ENCODE measurements at places on chromosomes 12 and 14.

DNA sequence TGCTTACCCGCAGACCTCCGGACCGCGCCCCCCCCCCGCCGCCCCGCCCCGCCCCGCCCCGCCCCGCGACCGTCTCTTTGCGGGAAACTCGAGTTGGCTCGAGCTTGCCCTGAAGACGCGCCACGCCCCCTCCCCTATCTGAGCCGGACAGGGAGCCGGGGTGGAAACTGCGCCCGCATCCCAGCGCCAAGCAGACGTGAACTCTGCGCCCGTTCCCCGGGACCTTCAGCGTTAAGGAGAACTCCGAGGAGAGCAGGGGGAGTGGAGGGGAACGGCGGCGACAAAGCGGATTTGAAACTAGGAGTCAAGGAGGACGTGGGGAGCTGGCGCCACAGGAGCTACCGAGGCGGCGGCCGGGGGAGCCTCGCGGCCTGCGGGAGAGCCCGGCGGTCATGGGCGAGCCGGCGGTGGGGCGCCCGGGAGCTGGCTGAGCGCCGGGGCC lies at the start of gene KCNK13:
KCNK13 (plus strand) TSS at position 310 of the 442 bp plus-strand sequence. CDS start 212 bp downstream, outside the sequence.
- DNase-seq: no peak

DNA sequence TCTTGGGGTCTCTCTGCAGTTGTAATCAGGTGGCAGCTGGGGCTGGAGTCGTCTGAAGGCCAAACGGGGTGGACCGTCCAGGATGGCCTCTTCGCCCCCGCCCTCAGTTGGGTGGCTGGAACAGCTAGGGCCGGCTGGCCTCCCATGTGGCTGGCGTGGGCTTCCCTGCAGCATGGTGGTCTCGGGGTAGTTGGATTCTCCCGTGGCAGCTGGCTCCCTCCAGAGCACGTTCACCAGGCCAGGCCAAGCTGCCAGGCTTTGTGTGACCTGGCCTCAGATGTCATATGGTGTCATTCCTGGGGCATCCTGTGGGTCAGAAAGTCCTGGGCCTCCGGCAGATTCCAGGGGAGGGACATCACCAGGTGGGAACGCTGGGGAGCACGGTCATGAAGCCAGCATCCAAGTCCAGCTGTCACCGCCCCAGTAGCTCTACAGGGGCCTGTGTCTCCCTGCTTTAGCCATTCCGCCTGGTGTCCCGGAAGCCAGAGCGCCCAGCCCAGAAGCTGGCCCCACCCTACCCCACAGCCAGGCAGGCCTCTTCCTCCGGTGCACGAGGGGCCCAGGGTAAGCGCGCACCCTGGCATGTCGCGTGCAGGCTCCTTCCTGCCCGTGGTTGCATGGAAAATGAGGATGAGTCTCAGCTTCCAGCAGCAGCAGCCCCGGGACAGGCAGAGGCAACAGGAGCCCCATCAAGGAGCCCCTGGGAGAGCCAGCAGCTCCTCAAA lies 1.3 kb upstream of the NUDT14 start:
- DNase-seq: no peak

- no peak for DNase-seq
Observed at GRCh38 chr12:83016218-83016835, 329.6 kb downstream of the TMTC2 start.

DNA sequence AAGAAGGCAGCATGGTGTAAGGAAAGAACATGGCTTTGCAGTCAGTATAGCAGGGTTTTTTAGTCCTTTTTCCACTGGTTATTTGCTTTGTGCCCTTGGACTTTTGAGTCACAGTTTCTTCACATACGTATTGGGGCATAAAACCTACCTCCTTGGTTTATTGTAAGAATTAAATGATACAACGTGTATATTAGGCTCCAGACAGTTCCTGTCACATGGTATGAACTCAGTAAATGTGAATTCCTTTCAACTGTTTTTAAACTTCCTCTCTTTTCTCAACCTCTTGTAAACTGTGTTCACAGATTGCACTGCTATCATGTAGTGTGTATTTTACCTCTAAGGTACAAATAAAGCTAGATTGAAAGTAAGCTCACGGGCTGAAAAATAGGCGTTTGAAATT lies 29.5 kb downstream of the MSRB3 start:
- no peak for DNase-seq

DNA sequence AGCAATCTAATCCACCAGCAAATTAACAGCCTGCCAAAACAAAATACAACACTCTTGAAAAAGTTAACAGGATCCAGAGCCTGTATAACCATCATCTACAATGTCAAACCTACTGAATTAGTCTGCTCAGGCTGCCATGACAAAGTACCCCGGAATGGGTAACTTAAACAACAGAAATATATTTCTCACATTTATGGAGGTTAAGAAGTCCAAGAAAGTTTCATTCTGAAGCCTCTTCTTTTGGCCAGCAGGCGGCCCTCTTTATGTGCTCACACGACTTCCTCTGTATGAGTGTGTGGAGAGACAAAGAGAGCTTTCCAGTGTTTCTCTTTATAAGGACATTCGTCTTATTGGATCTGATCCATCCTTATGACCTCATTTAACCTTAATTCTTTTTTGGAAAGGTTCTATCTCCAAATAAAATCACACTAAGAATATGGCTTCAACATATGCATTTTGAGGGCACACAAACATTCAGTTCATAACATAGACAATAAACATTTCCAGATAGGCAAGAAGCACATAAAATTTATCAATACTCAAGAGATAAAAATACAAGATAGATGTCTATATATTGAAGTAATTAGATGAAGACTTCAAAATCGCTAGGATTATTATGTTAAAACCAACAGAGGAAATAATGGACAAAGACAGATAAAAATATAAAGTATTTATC lies 5.9 kb upstream of the RERG start:
- DNase-seq: no peak

GRCh38 chr12:8648576-8649205 lies 13.9 kb downstream of the MFAP5 start:
- DNase-seq: no peak

DNA sequence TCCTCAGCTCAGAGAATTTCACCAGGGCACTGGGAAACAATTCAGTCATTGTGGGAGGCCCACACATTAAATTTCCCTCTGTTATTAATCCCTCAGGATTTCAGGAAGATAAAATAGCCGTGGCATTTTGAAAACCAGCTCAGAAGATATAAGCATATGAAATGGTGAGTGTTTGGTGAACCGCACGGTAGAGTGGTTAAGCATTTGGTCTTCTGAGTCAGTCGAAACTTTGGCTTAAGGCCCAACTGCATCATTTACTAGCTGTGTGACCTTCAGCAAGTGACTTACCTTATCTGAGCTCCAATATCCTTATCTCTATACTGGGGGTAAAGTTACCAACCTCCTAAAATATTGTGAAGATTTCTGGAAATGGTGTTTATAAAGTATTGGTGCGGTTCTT lies 5.2 kb upstream of the VRK1 start:
- DNase-seq: no peak

DNA sequence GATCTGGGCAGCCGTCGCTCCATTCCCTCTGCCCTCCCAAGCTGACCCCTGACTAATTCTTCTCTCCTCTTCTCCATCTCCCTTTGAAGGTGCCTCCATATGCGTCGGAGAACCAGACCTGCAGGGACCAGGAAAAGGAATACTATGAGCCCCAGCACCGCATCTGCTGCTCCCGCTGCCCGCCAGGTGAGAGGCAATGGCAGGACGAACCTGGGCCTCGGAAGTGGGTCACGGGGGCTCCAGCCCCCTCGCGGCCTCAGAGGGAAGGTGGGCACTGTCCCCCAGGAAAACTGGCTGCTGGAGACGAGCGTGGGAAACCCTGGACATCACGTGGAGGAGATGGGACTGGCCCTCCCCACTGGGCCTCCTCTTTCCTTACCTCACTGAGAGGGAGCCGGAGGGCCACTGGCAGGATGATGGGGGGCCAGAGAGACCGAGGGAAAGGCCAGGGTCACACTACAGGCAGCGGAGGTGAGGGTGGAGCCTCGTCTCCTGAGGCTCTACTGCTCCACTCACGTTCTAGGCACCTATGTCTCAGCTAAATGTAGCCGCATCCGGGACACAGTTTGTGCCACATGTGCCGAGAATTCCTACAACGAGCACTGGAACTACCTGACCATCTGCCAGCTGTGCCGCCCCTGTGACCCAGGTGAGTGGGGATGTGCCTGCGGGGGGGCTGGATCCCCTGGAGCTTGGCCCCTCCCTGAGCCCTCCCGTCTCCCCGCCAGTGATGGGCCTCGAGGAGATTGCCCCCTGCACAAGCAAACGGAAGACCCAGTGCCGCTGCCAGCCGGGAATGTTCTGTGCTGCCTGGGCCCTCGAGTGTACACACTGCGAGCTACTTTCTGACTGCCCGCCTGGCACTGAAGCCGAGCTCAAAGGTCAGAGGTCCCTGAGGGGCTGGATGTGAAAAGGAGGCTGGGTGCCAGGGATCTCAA lies 806 bp downstream of the LTBR start:
- DNase-seq: no peak

GRCh38 chr12:47190271-47190750 lies 110.6 kb upstream of the AMIGO2 start:
- no peak for DNase-seq

- DNase-seq: no peak
Observed at GRCh38 chr12:113420996-113421595, 1.1 kb upstream of the SDSL start.

DNA sequence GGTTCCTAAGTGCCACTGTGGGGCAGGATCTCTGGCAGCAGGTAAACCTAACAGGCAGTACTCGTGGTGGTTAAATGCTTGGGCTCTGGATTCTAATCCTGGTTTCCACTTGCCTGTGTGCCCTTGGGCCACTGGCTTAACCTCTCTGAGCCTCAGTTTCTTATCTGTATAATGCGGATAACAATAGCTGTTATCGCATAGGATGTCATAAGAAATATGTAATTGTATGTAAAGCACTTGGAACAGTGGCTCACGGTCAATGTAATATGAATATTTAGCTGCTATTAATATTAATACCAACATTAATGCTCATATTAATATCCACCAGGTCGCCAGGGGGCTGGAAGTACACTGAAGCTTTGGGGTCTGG lies 16.8 kb downstream of the FOXN4 start:
- no peak for DNase-seq

GRCh38 chr14:99725774-99726537 lies 41.9 kb downstream of the CYP46A1 start:
- DNase-seq: no peak

- no peak for DNase-seq
Observed at GRCh38 chr12:118259079-118259478, 113.6 kb downstream of the TAOK3 start.

- DNase-seq: no peak
Observed at GRCh38 chr14:84891404-84891803, 638.5 kb upstream of the FLRT2 start.

DNA sequence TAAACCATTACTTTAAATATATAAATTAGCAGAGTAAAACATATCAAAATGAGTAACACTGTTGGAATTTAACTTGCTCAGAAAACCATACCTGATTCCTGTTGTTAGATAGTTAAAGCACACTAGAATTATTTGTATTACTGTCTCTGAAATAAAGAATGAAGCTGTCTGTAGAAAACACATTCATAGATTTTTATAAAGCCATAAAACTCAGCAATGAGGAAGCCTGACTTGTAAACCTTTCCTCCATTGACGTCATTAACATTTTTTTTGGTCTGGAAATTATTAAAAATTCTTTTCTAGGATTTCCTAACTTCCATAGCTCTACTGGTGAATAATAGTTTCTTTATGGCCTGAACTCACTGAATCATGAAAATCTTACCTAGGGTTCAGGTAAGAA lies 147.6 kb downstream of the BRMS1L start:
- DNase-seq: no peak

DNA sequence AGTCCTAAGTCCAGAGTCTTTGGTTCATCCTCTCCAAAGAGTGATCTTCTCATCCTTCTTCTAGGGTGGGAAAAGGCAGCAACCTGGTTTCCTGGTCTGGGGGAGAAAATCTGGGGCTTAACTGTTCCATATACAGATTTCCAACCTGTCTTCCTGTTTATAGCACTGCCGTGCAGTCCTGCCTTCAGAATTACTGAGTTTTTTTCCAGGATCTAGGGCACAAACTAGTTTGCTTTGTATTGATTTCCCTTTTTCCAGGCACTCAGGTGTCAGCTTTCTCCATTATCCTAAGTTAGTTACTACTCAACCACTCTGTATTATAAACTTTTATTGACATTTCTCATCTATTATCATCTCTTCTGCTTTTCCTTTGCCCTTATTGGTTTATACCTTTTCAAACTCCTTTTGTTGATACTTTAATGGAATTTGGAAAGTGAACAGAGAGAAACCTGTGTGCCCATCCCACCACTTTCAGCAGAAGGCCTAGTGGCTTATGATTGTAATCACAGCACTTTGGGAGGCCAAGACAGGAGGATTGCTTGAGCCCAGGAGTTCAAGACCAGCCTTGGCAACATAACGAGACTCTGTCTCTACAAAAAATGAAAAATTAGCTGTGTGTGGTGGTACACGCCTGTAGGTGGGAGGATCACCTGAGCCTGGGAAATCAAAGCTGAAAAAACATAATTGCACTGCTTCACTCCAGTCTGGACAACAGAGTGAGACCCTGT lies 4.1 kb upstream of the LYZ start:
- no peak for DNase-seq

DNA sequence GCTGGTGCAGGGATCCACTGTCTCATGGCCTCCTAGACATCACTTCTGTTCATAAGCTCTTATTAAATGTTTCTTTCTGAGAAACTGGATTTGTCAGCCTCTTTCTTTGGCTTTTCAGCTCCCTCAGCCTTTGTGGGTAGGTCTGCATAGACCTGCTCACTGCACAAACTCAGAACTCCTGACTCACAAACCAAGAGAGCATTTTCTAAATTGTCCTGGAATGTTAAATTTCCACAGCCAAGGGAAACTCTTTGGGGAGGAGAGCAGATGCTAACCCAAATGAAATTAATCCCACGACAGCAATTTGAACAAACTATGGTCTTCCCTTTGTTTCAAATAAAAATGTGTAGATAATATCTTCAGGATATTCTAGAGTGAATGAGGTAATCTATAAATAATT lies 19.5 kb upstream of the CERS5 start:
- DNase-seq: no peak

DNA sequence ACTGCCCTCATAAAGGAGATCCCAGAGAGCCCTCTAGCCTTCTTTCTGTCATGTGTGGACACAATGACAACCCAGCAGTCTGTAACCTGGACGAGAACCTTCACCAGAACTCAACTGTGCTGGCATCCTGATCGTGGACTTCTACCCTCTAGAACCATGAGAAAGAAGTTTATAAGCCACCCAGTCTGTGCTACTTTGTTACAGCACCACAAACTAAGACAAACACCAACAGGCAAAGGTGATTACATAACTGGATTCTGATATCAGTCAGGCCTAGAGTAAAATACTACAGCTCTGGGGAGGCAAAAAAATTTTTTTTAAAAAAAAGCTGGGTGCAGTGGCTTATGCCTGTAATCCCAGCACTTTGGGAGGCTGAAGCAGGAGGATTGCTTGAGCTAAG lies 18.5 kb downstream of the TM7SF3 start:
- DNase-seq: no peak

DNA sequence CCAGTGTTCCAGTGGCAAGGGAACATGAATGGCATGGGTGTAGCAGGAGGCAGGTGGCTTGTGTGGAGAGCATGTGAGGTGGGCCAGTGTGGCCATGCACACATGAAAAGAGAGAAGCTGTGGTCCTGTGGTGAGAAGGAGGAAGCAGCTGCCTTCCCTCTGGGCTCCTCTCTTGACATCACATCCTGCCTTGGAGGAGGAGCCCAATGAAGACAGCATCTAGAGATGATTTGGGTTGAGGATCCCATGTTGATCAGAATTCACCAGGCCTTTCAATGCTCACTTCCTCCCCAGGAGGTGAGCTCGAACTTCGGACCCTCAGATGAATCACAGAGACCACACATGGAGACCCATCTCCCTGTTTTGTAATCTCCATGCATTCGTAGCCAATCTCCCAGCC lies 82.6 kb downstream of the LRRC74A start:
- no peak for DNase-seq

Data from NCI-H2081 treated with DMSO at 0.1 percent for 48 hours (cell line).